Heart left ventricle (tissue), 16 donors: ENCODE measurements at places on chromosomes 1 and 21. TPM values are rescaled to one million over a fixed set of nuclear protein-coding genes. Genes with fewer than 3 reads are reported as not detected.

DNA sequence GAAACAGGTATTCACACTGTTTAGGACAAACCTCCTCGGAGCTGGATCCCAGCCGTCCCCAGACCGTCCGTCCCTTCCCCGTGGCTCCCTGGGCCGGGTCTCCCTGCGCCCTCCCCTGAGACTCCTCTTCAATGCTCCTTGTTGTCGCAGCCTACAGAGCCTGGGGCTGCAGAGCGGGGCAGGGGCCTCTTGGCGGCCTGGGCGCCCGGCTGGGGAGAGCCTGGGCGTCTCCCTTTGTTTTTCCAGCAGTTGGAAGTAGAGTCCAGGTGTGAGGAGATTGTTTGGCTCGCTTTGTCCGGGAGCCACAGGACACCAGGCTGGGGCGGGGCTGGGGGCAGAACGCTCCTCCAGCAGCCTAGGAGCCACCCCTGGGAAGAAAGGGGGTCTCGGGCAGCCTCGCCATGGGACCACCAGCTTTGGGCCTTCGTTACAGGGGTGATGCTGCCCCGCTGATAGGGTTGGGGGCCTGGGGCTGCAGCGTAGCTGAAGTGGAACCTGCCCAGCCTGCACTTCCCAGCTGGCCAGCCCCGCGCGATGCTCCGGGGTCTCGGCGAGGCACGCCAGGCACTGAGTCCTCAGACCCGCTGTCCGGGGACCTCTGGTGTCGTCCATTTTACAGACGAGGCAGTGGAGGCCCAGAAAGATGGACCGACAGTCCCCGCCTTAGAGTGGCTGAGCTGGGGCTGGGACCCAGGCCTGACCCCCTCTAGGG lies 66.9 kb downstream of the PRDM16 start:
- no peak for DNase-seq

- no peak for DNase-seq
Measured at GRCh38 chr1:231629132-231629531, 2.5 kb downstream of the DISC1 start.

GRCh38 chr1:160862203-160863060 lies at the start of gene CD244:
CD244 (minus strand) TSS chr1:160862887; CDS start chr1:160862677, 210 bp downstream.
- peak; percentile 38 for DNase-seq

DNA sequence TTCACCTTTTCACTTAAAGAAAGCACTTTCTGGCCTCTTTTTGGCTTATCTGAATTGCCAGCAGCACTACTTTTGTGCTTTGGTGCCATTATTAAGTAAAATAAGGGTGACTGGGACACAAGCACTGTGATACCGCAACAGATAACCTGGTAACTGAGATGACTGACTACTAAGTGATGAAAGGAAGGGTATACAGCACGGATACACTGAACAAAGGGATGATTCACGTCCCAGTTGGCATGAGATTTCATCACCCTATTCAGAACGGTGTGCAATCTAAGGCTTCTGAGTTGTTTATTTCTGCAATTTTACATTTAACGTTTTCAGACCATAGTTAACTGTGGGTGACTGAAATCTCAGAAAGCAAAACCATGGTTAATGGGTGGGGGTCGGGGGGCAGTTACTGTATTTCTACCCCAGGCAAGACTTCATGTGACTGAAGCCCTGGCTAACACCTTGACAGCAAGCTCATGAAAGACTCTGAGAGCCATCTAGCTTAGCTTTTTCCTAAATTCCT lies 102.8 kb downstream of the CLIC6 start:
- no peak for DNase-seq

GRCh38 chr1:56321150-56321490 lies 258.2 kb downstream of the PLPP3 start:
- DNase-seq, result no peak

DNA sequence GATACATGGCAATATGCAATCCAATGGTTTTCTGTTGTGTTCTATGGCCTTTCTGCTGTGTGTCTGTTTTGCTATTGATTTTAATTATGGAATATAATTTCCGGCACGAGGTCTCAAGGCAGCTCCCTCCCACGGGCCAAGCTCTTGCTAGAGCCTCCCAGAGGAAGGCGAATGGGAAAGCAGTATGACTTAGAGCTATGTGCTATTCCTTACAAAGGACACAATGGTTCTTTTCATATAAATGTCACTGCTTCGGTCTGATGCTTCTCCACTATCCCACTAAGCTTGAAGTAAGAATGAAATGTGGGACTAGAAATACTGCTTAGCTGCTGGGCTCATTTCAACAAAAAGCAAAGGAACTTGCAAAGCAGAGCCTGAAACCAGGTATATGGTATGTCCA lies 322.2 kb upstream of the BEND5 start:
- DNase-seq, result no peak

DNA sequence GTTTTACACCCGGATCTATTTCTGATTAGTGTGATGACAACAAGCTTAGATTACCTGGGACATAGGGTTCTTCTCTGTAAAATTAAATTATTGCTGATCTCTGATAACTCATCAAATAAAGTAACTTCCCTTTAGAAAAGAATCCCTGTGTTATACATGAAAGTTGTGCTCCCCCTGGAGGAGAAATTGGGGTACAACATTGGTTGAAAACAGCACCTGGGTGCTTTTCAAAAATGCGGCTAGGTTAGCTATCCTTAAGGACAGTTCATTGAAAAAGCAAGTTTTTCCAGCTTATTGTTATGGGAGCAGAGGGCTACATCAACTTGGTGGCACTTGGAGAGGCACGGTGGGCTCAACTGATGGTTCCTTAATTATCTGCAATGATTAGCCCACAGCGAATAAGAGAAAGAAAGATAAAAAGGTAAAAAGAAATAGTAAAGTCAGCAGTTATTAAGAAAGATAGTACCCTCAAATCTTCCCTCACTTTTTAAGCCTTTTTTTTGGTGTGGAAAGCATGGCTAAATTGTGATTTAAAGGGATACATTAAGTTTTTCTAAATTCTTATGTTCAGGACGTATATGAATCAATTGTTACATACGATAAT lies 97.8 kb downstream of the FMN2 start:
- no peak for DNase-seq

DNA sequence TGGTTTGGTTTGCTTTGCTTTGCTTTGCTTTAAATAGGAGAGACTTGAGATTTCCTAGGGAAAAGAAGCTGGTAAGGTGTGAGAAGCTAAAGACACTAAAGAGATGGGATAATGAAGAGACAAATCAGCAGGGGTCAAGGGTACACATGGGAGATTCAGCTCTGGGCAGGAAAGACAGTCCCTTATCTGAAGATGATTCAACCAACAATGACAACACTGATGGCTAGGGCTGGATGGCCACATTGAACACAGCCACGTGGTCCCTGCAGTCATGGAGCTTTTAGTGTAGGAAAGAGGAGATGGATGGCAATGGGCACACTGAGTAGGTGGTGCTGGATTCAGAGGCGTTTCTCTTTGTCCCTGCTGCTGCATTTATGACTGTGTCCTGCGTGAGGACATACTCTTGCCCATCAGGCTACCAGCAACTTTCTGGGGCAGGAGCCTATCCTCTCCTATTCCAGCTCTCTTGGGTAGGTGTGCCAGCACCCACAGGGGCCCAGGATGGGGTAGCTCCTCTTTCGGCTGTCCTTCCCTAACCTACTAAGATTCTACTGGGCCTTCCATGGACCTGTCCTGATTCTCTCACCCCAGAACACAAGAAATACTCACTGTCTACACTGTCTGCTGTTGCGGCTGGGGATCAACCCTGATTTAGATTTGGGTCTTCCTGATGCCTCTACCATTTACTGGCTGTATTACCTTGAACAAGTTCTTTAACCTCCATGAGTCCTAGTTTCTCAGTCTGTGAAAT lies 1.4 kb upstream of the SHISA4 start:
- no peak for DNase-seq

- no peak for DNase-seq
Measured at GRCh38 chr1:170800812-170801211, 134.5 kb upstream of the MROH9 start.

GRCh38 chr1:46672696-46673095 lies 1.0 kb downstream of the TEX38 start:
- no peak for DNase-seq

DNA sequence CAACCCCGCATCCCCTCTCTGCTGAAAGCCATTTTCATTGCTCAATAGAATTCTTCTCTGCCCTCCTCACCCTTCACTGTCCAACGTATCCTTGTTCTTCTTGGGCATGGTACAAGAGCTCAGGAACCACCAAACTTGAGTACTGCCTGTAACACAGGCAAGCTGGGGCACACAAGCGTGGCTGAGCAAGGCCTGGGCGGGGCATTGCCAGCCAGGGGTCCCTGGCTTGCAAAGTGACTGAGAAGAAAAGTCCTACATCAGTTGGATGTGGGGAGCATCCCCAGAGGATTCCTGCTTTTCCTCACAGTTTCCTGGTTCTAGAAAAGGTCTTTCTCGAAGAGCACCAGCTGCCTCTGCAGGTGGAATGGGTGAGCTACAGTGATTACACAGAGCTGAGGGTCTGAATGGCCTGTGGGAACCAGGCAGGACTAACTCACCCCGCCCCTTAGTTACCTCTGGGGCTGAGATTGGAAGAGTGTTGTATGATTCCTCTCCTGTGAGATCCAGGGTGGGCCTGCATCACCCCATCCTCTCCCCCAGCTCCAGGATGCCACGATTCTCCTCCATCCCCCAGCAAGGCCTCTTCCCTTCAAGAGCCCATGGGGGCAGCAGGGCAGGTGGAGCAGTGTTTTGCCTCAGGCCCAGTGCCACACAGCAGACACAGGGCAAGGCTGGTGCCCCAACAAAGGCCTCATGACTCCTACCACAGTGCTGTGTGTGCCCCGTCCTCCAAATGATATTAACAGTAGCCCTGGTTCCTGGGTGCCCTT lies 121.9 kb downstream of the MATN1 start:
- DNase-seq, result no peak

DNA sequence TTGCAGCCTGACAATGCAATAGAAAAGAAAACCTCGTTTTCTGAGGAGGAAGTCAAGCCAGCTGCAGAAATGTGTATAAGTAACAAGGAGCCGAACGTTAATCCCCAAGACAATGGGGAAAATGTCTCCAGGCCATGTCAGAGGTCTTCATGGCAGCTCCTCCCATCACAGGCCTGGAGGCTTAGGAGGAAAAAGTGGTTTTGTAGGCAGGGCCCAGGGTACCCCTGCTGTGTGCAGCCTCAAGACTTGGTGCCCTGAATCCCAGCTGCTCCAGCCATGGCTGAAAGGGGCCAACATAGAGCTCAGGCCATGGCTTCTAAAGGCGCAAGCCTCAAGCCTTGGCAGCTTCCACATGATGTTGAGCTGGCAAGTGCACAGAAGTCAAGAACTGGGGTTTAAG lies 78.0 kb upstream of the HOOK1 start:
- DNase-seq, result no peak

- no peak for DNase-seq
Measured at GRCh38 chr1:1116701-1117468, 996 bp upstream of the C1orf159 start.

GRCh38 chr1:199851439-199852140 lies 175.9 kb upstream of the NR5A2 start:
- DNase-seq, result no peak

- no peak for DNase-seq
Measured at GRCh38 chr1:31434101-31434871, 21.3 kb downstream of the SERINC2 start.

GRCh38 chr1:169364948-169365347 lies 2.6 kb downstream of the NME7 start:
- no peak for DNase-seq

GRCh38 chr1:119542492-119542946 lies 35.5 kb downstream of the HSD3B1 start:
- no peak for DNase-seq

GRCh38 chr1:52166996-52167753 lies 25.3 kb downstream of the ZFYVE9 start:
- no peak for DNase-seq

DNA sequence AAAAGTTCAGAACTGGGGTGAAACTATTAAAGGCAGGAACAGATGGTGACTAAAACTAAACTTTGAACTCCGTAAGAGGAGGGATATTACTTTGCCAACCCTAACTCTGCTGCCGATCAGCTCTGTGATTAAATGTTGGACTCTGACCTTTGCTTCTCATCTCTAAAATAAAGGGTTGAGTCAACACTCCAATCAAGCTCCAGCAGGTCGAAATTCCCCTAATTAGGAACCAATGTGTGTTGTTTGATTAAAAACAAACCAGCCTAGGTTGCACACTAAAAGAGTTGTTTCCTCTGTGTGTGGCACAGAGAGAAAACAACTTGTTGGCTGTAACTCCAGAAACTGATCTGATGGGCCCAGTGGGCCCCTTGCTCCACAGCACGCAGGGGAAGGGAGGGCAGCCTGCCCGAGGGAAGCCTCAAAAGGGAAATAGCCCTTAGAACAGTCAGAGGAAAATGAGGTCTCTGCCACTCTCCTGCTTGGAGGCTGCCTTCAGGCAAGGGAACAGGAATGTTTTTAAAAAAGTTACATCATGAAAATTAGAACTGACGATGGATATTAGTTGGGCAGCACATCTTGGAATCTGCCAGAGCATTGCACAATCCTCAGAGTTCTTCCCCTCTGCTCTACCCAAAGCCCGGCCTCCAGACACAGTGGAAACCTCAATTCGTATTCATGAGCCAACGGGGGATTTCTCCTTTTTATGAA lies 69.3 kb downstream of the KCTD3 start:
- DNase-seq, result no peak

DNA sequence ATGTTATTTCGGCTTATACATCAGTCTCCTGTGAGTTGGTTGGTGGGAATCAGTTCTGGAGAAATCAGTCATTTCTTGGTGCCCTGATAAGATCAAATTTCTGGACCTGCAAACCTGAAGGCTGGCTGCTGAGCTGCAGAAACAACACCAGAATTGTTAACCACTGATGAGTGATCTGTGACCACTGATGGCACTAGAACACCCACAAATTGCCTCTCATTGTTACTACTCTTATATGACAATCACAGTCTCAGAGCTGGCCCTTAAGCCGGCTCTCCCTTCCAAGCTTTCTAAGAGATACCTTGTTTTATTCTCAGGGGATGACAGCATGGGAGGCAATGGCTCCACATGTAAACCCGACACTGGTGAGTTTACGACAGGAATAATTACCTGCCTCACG lies 1.9 kb downstream of the C1orf162 start:
- DNase-seq, result no peak

GRCh38 chr1:245500546-245500945 lies 345.8 kb downstream of the KIF26B start:
- DNase-seq, result no peak

DNA sequence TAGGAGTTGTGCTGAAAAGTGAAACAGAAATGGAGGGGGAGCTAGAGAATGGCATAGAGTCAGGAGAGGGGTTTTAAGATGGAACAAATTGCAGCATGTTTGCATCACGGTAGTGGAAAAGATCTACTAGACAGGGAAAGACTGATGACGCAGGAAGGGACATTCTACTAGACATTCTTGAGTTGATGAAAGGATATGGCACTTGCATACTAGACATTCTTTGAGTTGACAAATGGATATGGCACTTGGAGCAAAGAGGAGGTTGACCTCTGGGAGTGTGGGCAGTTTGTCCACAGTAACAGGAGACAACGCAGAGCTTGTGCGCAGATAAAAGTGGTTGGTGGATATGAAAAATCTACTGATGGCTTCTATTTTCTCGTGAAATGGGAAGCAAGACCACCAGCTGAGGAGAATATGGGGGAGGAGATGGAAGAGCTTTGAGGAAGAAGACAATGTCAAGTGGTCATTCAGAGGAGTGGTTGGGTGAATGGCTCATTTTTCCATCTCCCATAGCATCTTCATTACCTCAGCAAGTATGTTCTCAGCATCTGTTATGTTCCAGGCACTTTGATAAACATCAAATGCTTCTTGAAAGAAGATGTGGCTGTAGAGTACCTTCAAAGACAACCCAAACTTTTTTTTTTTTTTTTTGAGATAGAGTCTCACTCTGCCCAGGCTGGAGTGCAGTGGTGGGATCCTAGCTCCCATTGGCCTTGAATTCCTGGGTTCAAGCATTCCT lies 2.4 kb upstream of the CTPS1 start:
- DNase-seq, result no peak

The FCN3 gene
- total RNA-seq, result 43.2 TPM

The PEX11B gene
- total RNA-seq, result 26.8 TPM

The NR1I3 gene
- total RNA-seq, result not detected

The CFAP141 gene
- total RNA-seq, result not detected

The PROK1 gene
- total RNA-seq, result 0.26 TPM
